ENCODE measurements at places on chromosomes 7 and 10.
A peak's percentile ranks its signal among the peaks of the same experiment; 100 is the strongest.

GRCh38 chr7:37092548-37092947, 356.1 kb downstream of the ELMO1 start:
- no peak for DNase-seq

DNA sequence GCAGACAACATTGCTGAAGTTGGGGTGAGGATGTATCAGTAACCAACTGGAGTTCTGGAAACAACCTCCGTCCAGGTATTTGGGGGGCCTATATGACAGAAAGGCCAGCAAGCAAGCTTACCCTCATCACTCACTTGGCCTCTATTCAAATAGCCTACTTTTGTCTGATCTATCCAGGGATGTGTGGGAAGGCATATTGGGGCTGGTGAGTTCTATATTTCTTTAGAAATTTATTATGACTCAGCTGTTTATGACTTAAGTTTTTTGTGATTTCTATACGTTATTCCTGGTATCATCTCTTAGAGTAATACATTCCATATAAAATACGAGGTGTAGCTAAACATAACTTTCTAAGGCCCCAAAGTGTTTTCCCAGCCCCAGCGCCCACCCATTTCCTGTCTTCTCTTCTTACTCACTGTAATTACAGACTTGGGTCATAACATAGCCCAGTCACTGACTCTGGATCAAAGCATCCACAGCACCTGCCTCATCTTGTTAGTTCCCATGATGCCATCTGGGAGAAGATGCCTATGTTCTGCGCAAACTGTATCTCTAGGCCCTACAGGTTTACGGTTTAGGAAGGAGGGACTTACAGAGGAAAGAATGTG, 18.1 kb downstream of the GARS1 start:
- DNase-seq, result no peak

DNA sequence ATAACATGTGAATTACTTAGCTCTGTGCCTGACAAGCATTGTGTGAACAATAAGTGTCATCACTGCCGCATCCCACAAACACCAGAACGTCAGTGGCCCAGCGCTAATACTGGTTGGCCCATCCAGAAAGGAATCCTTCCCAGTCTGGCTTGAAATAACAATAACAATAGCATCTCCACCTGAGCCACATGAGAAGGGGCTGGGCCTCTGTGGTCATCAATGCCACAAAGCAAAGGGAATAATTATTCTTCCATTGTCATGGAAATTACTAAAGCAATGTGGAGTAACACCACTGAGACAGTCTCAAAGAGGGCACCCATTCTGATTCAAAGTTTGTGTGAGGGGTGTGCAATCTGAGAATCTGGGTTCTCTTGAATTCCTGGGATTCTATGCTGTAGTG, 105.7 kb upstream of the INHBA start:
- peak; percentile 86 for DNase-seq

DNA sequence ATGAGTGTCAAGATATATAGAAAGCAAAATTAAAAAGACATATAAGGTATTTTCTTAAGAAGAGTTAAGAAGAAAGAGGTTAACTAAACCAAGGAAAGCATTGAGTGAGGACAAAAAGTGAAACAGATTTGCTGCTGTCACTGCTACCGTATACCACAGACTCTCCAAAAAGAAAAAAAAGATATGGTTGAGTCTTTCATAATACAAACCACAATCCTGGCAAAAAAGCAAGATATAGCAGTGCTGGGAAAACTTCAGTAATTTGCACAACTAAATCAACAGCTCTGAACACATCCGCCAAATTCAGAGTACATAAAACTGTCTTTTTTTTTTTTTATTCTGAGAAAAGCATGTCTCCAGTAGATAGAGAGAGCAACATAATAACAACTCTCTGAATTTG, 114.7 kb downstream of the ETV1 start:
- no peak for DNase-seq

- no peak for DNase-seq
Observed at GRCh38 chr10:111485767-111486166, 408.9 kb downstream of the ADRA2A start.

DNA sequence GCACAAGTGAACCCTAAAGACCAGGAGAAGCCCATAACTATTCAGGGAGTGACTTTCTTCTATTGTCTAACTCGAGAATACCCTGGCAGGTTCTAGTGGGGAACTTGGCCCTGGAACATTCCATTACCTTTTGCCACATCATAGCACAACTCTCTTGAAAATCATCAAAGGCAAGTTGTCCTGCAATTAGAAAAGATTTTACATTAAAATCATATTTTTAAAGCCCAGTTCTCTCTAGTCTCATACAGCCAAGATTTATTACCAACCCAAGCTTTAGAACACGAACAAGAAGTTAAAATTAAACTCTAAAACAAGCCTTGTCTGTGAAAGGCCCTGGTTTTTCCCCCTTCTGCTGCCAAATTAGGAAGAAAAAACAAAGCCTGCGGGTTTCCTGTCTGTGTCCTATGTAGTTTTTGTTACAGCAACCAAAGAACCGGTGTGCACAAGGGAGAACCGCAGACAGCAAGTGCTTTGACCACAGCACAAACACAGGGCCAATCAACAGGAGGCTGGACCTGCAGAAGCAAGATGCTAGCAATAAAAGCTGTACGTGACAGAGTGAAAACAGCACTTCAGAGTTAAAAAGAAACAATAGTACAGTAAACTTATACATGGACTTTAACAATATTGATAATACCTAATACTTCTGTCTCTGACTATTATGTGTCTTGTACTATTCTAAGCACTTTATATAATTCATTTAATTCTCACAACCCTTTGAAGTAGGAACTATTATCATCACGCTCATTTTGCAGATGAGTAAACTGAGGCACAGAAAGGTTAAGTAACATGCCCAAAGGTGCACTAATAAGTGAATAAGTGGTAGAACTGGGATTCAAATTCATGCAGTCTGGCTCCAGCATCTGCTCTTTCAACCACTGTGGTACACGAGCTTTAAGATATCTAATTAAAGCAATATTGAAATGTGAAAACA, 65.8 kb downstream of the STK17A start:
- DNase-seq, result no peak

DNA sequence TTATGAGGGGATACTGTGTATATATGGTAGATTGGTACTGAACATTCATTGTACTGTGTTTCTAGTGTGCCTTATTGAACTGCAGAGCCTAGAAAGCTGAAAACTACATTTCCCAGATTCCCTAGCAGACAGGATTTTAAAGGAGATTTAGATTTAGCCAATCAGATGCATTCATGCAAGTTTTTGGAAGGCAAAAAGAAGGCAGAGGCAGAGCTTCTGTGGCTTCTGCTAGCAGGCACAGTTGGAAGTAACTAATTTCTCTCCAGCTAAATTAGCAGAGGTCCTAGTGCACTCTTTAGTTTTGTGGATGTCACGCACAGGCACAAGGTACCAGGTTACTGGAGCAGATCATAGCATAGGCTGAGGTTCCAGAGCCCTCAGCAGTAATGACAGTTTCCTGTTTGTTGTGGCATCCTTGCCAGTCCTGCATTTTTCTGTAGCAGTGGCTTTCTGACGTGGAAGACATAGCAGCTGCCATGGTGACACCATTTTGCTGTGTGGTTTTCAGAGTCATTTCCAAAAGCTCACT, 83.7 kb upstream of the CCDC71L start:
- no peak for DNase-seq

- no peak for DNase-seq
Observed at GRCh38 chr7:3154317-3154716, 110.7 kb upstream of the CARD11 start.

GRCh38 chr7:22607180-22607579, 107.2 kb upstream of the STEAP1B start:
- DNase-seq, result no peak

DNA sequence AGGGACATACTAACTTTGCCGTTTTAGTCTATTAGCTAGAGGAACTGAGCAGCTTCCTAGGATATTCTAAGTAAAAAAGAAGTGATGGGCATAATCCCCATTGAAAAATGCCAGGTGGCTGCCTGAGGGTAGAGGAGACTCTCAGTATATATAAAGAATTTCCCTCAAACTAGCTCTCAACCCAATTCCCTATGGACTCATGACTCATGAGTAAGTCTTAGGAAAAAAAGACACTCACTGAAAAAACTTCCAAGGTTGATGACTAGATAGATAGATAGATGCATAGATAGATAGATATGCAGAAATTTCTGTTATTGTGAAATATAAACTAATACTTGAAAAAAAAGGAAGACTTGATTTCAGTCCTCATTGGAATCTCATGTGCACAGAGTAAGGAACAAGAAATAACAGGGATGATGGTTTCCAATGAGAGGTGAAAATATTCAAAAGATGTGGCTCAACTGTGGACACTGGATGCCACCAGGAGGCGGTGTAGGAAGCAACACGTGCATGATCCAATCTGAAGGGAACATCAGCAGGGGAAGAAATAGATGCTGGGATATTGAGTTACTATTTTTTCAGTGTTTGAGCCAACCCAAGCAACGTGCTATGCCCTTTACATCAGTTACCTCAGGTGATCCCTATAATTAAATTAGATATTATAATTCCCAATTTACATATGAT, 711.0 kb upstream of the LRRTM3 start:
- DNase-seq, result no peak

GRCh38 chr7:70829221-70830059, 302.5 kb upstream of the GALNT17 start:
- peak; percentile 79 for DNase-seq

DNA sequence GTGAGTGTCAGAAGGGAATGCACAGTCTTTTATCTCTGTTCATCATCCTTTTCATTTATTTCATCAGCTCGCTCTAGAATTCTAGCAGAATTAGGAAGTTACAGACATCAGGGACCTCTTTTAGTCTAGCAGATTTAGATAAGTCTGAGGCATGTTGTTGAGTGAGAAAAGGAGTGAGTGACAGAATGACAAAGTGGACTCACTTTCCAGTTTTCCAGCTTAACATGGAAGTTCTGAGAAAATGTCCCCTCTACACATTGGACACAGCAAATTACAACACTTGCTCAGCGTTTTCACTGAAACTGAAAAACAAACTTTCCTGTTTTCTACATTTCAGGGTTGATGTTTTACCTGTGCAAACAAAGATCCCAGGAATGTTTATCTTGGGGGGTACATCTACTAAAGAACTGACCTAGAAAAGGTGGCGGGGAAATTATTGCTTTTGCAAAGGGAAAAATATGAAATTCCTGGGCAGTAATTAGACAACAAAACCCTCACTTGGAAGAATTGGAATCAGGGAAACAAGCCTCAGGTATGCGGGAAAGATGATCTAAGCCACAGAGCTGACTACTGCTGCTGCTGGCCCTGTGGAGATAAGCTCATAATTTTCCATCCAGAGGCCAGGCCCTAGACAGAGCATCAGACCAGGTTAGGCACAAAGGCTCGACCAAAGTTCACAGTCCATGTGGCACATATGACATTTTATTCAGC, 14.6 kb upstream of the CYP3A5 start:
- DNase-seq, result no peak
